ENCODE measurements at places on chromosomes 3 and 15.

- DNase-seq = no peak
These were observed 82.3 kb downstream of the ST6GAL1 start for GRCh38 chr3:187012609-187013051.

DNA sequence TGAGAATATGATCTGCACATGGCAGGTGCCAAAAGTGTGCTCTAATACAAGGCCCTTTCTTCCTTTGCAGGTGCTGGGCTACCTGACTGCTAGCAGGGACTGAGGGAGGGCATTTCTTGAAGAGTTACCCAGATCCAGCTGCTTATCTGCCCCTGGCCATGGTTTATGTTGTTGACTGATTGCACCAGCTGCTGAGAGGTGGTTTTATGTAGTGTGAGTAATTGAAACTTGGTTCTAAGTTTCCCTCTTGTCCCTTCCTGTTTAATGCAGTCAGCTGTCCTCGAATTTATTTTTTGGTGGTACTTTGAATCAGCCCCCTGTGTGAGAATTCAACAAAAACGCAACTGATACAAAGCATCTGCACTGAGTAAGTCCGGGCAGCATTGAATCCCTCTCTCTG lies 288.3 kb upstream of the C2CD4B start:
- no peak for DNase-seq

GRCh38 chr15:48285329-48286214 lies 45.7 kb upstream of the DUT start:
- DNase-seq = peak; percentile 64

DNA sequence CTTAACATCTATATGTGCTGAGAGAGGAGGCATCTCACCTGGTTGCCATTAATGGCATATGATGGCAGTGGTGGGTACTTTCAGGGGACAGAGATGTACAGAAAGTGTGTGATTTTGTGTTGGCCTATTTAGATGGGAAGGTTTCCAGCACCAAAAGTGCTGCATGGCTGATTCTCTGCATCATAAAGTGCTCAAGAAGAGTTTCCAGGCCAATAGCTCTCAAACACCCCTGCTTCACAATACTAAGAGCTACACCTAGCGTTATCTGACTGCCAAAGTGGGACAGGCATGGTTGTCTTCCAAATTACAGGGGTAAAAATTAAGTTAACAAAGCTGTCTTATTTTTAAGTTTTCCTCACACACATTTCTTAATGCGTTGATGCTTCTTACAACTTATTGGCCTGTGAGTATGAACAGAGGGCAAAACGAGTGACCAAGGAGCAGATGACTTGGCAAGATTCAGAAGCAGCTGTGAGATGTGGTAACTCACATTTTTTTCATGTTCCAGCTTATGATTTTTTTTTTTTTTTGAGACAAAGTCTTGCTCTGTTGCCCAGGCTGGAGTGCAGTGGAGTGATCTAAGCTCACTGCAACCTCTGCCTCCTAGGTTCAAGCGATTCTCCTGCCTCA lies 41.4 kb upstream of the VEPH1 start:
- DNase-seq = no peak

DNA sequence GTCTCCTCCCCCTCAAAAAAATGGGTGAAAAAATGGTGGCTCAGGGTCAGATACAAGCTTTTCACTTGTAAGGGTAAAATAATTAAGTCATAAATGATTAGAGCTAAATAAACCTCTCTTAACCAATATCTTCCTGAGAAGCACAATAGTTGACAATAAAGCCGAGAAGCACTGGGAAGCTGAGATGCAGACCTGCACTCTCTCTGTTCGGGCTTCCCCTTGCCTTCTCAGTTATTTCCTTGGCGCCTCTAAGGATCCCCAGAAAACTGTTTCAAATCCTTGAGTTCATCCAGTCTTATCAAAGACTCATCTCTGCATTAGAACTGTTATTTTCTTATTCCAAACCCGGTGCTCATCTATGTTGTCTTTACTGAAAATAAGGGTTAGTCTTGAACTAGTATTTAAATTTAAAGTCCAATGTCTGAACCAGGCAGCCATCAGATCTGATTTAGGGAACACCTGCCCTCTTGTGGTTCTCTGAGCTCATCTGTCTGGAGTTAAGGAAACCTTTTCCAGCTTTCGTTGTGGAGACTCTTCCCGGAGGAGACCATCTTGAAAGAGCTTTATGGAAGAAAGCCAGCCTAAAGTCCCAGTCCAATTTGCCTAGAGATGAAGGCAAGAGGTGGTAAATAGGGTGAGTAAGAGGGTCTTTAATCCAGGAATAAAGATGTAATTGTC lies 256.4 kb upstream of the MCTP2 start:
- no peak for DNase-seq

- no peak for DNase-seq
These were observed 23.9 kb downstream of the NIT2 start for GRCh38 chr3:100358413-100358812.

DNA sequence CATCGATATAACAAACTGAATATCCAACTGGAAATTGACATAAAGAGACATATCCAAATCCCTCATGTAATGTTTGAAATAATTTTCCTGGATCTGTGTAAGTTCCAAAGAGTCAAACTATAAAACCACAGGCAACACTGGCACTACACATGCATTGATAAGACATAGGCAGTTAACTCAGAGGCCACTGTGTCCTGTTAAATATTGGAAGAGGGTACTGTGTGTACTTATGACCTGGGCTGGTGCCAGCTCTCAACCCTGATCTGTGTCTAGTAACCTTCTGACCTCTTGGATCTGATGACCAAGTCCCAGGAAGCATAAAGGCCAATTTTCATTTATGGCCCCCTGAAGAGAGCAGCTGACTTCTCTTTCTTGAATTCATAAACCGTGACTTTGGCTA lies 4.5 kb downstream of the NR1I2 start:
- no peak for DNase-seq

DNA sequence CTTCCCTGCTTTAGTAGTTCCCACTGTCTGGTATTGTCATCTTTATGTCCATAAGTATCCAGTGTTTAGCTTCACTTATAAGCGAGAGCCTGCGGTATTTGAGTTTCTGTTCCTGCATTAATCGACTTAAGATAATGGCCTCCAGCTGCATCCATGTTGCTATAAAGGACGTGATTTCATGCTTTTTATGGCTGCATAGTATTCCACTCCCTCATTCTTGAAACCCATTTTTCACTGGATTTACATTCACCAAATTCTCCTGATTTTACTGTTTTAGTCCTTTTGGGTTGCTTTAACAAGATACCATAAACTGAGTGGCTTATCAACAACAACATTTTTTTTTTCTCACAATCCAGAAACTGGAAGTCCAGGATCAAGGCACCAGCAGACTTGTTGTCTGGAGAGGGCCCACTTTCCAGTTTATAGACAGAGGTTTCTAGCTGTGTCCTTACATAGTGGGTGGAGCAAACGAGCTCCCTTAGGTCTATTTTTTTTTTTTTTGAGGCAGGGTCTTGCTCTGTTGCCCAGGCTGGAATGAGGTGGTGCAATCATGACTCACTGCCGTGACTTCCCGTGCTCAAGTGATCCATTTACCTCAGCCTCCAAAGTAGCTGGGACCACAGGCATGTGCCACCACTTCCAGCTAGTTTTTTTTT lies 6.1 kb upstream of the TICRR start:
- no peak for DNase-seq

GRCh38 chr3:95148107-95148506 lies 1085.2 kb downstream of the NSUN3 start:
- no peak for DNase-seq

- DNase-seq = no peak
These were observed 110.2 kb upstream of the UMPS start for GRCh38 chr3:124619887-124620599.

- DNase-seq = no peak
These were observed 9.3 kb upstream of the ATP13A4 start for GRCh38 chr3:193564012-193564411.

DNA sequence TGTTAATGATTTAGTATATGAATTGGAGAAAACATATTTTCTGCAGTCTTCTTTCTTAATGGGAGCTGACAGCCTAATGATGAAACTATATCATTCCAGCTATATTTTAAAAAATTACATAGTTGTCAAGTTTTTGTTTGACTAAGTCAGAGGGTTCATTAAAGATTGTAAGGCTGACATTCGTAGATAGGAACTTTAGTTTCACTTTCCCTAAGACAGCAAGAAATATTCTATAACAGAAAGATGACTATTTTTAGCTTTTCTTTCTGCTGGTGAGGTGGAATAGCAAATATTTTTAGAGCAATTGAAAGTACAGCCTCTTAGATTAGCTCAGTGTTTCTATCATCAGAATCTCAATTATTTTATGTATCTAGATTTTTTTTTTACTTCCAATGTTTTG lies 60.2 kb downstream of the PIAS1 start:
- peak; percentile 7 for DNase-seq

DNA sequence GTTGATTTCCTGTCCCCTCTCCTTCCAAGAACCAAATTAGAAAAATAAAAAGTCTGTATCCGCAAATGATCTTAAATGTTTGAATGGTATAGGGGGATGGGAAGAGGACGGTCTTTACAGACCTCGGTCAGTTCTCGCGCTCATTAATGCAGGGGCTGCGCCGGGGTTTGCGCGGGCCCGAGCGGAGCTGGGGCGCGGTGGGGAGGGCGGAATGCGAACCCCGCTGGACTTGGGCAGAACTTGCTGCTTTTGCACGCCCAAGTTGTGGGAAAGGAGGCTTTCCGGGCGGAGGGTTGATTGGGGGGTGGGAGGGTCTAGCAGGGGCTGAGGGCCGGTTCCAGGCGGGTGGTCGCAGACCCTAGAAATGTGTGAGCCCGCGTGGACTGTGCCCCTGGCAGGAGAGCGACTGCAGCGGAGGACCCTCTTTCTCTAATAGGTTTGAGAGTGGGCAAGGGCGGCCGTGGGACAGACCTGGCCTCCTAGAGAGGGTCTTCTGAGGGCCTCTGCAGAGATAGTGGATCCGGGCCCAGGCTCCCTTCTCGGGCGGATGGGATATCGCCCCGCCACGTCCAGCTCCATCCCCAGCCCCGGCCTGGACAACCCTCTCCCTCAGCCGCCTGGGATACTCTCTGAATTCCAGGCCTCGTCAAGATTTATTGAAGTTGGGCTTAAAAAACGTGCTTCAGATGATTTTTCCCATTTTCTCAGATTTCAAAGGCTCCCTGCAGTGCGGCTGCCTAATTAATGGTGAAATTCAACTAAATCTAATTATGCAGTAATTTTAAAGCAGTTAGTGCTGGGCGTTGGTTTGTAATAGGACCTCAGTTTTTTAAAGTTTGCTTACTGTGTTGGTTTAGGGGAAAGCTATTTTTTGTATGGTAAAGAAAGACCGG lies 11.3 kb downstream of the NR2F2 start:
- DNase-seq = no peak

DNA sequence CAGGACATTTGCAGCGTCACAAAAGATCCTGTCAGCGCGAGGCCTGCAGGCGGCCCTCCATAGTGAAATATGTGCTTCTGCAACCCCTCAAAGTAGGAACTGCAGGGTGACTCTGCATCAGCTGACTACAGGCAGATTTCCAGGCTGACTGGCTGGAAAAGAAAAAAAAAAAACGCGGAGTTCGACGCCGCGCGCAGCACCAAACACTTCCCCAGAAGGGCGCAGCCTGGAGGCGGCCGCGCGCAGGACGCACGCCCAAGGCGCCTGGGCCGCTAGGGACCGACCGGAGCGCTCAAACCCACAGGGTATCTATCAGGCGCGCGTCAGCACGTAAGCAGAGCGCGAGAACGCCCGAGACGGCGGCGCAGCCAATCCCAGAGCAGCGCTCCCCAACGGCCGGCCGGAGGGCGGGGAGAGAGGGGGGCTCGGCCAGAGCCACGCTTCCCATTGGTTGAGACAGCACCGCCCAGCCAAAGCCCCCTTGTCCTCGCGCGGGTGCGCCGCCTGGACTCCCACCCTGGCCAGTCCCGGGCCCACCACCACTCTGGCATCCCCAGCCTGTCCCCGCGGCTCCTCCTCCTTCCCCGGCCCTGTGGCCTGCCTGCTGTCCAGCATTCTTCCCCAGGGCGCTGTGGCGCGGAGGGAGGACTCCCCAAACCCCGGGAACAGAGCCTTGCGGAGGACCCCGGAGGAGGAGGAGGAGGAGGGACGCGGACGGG lies 1.0 kb downstream of the BDH1 start:
- peak; percentile 98 for DNase-seq

DNA sequence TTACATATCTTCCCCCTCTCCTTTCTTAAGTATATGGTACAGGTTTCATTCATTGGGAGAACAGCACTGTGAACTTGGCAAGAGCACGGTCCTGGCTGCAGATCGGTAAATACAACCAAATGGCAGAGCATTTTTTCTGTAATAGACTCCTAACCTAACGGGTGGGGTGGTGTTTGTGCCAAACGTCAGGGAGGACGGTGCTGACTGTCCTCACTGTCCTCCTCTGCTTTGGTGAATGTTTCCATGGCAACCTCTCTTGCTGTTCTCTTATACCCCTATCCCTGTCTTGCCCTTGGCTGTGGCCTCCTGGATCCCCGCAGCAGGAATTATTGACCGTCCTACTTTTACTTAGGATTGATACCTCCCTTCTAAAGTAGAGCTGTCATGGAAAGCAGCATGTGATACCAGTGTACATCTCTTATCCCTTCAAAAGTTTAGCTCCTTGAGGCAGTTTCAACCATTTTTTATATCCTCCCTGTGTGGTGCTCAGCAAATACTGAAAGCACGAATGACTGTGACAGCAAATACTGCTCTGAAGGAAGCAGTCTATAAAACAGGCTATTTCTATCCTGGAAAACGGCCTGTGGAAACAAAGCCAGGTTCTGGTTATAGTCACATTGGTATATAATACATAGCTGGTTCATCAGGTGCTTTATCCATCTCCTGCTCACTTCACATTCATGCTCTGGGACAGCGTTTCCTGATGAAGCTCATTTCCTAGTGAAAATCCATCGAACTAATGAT lies 275.4 kb upstream of the C2CD4B start:
- DNase-seq = no peak

GRCh38 chr3:142940000-142940399 lies 23.5 kb downstream of the PAQR9 start:
- DNase-seq = no peak

DNA sequence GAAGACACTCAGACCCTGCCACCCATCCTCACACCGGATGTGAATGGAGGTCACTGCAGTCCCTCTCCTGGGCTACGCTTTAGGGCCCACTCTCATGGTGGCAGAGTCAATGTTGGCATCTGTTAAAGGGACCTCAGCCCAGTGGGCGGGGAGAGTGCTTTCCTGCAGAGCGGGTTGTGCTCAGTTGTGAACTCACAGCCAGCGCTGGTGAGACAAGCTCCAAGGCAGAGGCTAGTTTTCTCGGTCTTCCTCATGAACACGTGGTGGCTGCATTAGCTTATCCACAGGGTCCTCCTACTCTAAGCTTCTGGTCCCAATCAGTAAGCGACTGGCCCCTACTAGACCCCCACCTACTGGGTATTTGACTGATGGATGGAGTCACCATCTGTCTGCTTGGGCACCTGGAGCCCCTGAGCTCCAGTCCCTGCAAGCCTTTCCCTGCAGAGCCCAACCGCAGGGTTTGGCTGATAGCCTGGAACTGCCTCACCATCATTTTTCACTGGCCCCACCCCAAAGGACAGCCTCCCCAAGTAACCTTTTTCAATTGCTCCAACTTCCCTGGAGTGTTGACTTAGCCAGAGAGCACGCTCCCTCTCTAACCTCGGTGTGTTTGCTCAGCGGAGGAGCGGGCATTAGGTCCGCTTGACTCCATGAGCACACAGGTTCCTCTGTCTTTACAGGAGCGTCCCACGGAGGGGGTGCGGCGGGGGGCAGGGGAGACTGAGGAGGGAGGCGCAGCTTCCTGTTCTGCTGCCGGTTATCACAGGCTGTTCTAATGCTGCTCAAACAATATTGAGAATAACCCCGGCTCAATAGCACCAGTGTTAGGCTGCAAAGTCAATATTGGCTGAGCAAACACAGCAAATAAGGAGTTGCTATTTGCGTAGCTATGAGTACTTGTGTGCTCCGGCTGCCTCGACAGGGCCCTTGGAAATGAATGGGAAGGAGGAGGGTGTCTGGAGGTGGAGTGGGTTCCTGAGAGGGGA lies 141.7 kb downstream of the RPLP1 start:
- no peak for DNase-seq

GRCh38 chr15:57609805-57610529 lies 18.3 kb downstream of the MYZAP start:
- DNase-seq = no peak

Data from germinal center (tissue), 1 donor.